Cardiac septum (tissue), 1 donor: ENCODE measurements at places on chromosomes 1 and 21. TPM values are rescaled to one million over a fixed set of nuclear protein-coding genes. Genes with fewer than 3 reads are reported as not detected.

GRCh38 chr1:1205769-1206375 lies 520 bp downstream of the TNFRSF18 start:
- DNase-seq, result no peak

GRCh38 chr21:19523746-19524145 lies 1120.2 kb upstream of the TMPRSS15 start:
- DNase-seq, result no peak

Gene CAMSAP2
- 37.9 TPM for total RNA-seq

DNA sequence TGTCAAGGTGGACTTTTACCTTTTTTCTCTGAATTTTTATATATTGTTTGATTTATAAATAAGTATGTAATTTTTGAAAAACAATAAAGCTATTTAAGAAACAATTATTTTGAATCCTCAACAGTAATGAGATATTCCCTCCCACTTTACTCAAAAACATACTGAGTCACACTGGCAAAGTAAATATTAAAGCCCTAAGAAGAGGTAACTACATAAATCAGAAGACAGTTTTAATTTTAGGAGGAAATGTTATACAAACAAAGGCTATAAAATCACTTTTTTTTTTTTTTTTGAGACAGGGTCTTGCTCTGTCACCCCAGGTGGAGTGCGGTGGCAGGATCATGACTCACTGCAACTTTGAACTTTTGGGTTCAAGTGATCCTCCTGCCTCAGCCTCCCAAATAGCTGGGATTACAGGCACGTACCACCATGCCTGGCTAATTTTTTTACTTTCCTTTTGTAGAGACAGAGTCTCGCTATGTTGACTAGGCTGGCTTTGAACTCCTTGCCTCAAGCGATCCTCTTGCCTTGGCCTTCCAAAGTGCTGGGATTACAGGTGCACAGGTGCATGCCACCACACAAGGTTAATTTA lies 36.2 kb downstream of the ZSWIM5 start:
- no peak for DNase-seq

GRCh38 chr1:12052997-12053686 lies 10.0 kb upstream of the TNFRSF8 start:
- DNase-seq, result no peak

DNA sequence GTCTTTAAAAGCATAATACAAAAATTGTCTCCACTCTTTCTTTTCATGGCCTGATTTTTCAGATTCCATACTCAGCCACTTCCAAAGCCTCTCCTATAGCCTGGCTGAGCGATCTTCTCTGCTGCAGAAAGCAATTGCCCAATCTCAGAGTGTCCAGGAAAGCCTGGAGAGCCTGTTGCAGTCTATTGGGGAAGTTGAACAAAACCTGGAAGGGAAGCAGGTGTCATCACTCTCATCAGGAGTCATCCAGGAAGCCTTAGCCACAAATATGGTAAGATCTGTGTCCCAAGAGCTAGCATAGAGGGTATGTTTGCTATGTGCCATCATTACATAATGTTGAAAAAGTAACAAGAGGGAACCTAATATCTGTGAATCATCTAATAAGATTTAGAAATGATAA lies 130.7 kb upstream of the BMP8A start:
- DNase-seq, result no peak

Gene CD53
- total RNA-seq, result 5.2 TPM

GRCh38 chr1:75124510-75124909 lies 9.7 kb upstream of the LHX8 start:
- no peak for DNase-seq

Gene OR10Z1
- not detected for total RNA-seq

- peak; percentile 84 for DNase-seq
Measured at GRCh38 chr1:25022361-25023189, 92.5 kb upstream of the RUNX3 start.

DNA sequence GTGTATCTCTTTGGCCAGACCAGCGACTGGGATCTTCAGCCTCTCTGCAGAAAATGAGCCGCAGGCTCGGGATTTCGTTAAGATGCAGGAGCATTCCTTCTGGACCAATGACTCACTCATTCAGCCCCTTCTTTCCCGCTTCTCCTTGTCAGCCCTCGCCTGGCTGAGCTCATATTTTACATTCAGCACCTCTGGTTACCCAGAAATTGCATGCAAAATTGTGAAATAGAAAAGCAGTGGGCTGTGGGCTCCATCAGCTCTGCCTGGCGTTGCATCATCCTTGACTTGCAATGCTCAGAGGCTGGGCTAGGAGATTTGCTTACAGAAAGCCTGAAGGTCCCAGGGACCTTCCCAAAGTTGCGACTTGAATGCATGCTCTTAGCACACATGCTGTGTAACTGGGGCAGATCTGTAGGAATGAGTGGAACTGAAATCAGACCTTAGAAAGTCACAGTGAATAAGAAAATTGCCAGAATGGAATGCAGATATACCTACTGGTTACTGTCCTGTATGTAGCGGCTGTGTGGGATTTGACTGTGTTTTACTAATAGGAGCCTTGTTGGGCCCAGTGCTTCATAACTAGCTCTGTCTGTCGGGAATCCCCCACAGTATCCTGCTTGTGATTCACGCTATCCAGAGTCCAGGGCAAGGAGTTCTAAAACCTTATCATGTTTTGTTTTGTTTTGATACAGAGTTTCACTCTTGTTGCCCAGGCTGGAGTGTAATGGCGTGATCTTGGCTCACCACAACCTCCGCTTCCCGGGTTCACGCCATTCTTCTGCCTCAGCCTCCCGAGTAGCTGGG lies 444.8 kb downstream of the KIF26B start:
- no peak for DNase-seq

GRCh38 chr1:53587252-53587988 lies 128.2 kb downstream of the DMRTB1 start:
- peak; percentile 43 for DNase-seq

Gene CR2
- total RNA-seq, result not detected

- peak; percentile 36 for DNase-seq
Measured at GRCh38 chr1:53616927-53617326, 122.0 kb downstream of the GLIS1 start.

Gene STYXL2
- total RNA-seq, result 462 TPM

- no peak for DNase-seq
Measured at GRCh38 chr1:231550448-231550781, 21.9 kb downstream of the TSNAX start.

DNA sequence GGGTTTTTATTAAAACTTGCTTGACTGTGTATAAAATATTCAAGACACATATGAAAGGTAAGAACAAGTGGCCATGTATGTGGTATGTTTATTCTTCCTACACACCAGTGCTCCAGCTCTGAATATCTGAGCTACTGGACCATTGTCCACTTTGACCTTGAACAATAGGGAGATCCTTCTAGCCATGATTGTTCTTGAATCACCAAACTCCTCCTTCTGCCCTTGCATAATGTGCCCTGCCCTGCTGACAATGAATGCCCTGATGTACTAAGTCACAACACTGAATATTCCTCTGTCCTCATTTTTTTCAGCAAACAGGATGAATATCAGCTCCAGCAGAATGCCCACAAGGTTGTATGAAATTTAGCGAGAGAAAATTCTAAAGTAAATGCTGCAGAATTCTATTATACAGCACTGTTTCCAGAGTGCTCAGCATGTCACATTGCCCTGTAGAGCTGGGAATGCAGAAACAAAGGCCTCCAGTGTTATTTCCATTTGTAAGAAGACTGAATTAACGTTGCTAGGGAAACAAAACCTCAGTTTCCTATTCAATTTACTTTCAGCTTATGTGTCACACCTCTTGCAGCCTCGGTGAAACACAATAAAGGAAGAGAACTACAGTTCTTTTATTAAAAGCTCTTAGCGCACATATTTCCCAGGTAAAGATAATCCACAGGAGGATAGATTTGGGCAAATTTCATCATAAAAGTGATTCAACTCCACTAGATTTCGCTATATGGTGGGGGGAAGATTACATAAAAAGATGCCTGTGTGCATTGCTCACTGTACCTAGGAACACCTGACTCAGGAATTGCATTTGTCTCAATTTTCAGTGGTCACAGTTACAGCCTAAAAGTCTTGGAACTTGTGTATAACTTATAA lies 187.4 kb upstream of the ATP1B1 start:
- no peak for DNase-seq

- DNase-seq, result no peak
Measured at GRCh38 chr1:15810073-15810472, 2.6 kb upstream of the UQCRHL start.

DNA sequence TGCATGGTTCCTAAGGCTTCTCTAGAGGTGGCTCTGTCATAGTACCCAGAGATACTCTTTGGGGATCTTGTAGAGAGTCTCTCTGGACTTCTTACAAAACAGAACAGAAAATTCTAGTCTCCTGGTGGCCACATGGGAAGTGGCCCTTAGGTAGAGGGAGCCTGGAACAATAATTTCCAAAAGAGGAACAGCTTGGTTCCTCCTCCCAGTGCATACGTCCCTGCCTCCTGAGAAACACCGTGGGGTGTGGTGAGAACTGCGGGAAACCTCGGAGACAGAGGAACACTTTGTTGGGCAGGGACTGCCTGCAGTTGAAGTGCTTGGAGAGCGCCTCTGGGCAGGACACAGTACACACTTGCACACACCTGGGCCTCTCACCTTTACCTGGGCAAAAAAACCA lies 38.8 kb upstream of the EPHA8 start:
- no peak for DNase-seq

Gene MAP3K21
- total RNA-seq, result 0.27 TPM

Gene SERPINC1
- 0.40 TPM for total RNA-seq

Gene C2CD4D
- not detected for total RNA-seq

Gene AMY1C
- not detected for total RNA-seq

DNA sequence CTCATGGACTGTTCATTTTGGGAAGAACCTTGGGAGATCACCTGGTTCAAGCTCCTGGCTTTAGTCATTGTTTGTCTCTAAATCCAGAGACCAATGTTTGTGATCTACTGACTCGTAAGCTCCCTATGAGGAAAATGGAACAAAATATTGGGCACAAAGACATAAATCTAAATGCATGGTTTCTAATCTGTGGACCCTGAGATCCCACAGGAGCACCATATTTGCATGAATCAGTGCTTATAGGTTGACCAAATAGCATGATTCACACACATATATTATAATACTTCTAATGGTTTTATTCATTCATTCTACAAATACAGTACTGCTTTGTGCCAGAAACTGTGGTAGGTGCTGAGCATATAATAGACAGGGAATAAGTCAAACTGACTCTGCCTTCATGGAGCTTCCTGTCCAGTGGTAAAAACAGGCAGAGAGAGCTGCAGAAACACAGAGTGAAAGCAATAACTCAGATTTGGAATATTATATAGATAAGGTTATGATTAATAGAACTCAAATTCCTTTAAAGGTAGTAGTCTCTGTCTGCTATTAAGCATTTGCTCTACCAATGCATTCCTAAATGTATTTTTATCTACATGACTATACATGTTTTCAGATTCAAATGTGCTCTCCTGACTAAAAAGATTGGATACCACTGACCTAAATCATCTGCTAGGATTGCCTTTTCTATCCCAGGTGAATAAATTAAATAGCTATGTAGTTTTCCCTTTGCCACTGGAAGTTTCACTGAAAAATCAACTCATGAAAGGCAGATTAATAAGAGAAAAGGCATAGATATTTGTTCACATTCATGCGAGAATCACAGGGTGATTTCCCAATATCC lies 198.6 kb upstream of the CAMK1G start:
- no peak for DNase-seq

DNA sequence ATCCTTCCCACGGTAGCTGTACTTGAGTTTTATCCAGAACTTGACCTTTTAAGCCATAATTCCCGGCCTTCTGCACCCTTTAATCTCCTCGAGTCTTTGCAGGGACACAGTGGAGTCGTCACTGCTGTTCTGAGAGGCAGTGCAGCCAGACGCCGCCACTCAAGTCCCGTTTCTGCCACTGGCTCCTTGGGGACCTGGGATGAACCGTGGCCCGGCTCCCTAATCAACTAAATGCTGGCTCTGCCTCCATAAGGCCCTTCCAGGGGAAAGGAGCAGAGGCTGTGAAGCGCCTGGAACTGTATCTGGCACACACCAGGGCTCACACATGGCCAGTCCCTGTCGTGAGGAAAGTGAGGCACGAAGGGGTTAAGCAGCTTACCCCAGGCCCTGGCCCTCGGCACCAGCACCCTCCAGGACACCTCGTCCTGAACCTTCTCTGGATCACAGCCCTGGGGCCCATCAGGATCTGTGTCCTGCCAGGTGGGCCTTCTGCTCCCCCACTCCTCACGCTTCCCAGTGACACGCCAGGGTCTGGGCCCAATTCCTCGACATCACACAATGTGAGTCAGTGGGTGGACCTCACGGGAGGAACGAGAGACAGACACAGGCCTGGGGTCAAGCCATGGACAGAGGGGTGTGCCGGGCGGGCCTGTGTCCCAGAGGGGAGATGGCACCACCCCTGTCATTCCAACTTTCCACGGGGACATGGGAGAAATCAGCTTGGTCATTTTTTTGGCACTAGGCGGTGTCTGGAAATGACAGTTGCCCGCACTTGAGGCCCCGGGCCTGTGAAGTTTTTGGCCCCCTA lies 23.5 kb upstream of the C1orf174 start:
- DNase-seq, result no peak

- no peak for DNase-seq
Measured at GRCh38 chr1:204868340-204868700, 2.3 kb upstream of the NFASC start.

Gene TENT5C
- 7.4 TPM for total RNA-seq

- no peak for DNase-seq
Measured at GRCh38 chr1:30418061-30418938, 305.1 kb downstream of the MATN1 start.

- DNase-seq, result no peak
Measured at GRCh38 chr1:83619170-83619896, 379.6 kb downstream of the TTLL7 start.

Gene CYP2J2
- 160 TPM for total RNA-seq

Gene LDLRAD1
- not detected for total RNA-seq

- no peak for DNase-seq
Measured at GRCh38 chr1:164707868-164708331, 148.9 kb downstream of the PBX1 start.

DNA sequence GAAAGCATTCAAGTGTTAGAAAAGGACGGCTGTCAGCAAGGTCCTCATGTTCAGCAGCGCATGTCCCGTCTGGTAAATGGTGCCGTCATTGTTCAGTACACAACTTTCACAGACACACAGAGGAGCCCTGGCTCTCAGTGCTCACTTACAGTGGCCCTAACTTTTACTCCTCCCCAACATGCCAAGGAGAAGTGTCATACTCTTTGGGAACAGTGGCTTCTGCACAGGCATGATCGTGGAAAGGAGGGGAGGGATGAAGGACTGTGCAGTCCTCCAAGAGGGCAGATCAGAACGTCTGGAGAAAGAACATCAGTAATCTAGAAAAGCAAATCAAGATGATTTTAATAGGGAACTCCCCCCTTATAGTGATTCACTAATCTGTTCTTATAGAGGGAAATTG lies 3.8 kb upstream of the GRHL3 start:
- DNase-seq, result no peak

GRCh38 chr1:77888081-77888780 lies at the start of gene NEXN:
TSS of gene NEXN (plus strand) at chr1:77888624. CDS start at chr1:77916107, 27,483 bp downstream.
- peak; percentile 90 for DNase-seq
